Placental pericyte (primary cell): ENCODE measurements at places on chromosomes 2 and 18. TPM values are rescaled to one million over a fixed set of nuclear protein-coding genes. Genes with fewer than 3 reads are reported as not detected.

Gene SERPINB12
- not detected in 2 replicates for total RNA-seq

Gene CD8B2
- not detected in 2 replicates for total RNA-seq

Gene INSIG2
- total RNA-seq = 7.2 and 8.3 TPM in 2 replicates

Gene ANAPC1
- 43.8 and 98.6 TPM in 2 replicates for total RNA-seq

Gene MFSD2B
- total RNA-seq = not detected in 2 replicates

Gene STPG4
- total RNA-seq = 0.66 and 1.6 TPM in 2 replicates

Gene TLX2
- not detected in 2 replicates for total RNA-seq

Gene TUBA3E
- not detected in 2 replicates for total RNA-seq

Gene UGT1A8
- total RNA-seq = not detected in 2 replicates

Gene KCNF1
- not detected in 2 replicates for total RNA-seq

Gene IL36A
- not detected in 2 replicates for total RNA-seq

Gene TXNDC2
- total RNA-seq = 0.14 and 0.22 TPM in 2 replicates

Gene GLS
- 211 and 239 TPM in 2 replicates for total RNA-seq

Gene FEV
- total RNA-seq = not detected in 2 replicates

Gene AQP12A
- not detected in 2 replicates for total RNA-seq

Gene C1QL2
- under 0.01 TPM in 1 of 2 replicates, not detected in the other for total RNA-seq

Gene HOXD9
- total RNA-seq = 1.7 TPM in 1 of 2 replicates, not detected in the other

Gene C2orf72
- total RNA-seq = 0.66 TPM in 1 of 2 replicates, not detected in the other

Gene MYO5B
- total RNA-seq = 0.66 and 0.72 TPM in 2 replicates

Gene C2orf74
- 3.1 and 13.8 TPM in 2 replicates for total RNA-seq

Gene POTEC
- total RNA-seq = under 0.01 TPM in 1 of 2 replicates, not detected in the other

Gene TMEM163
- total RNA-seq = not detected in 2 replicates

Gene GAL3ST2
- 0.14 TPM in 1 of 2 replicates, not detected in the other for total RNA-seq

Gene BOK
- total RNA-seq = 37.4 and 37.9 TPM in 2 replicates

Gene CCDC148
- total RNA-seq = under 0.01 and 0.86 TPM in 2 replicates

Gene TUBA3D
- not detected in 2 replicates for total RNA-seq

Gene REEP1
- total RNA-seq = not detected in 2 replicates

Gene LYG1
- 0.44 TPM in 1 of 2 replicates, not detected in the other for total RNA-seq
